ENCODE measurements at places on chromosomes 7 and 10.

- no peak overlapping the region for H3K4me3 ChIP-seq
- H3K27ac ChIP-seq: no peak overlapping the region
- H3K36me3 ChIP-seq: no peaks in the 10 kb centered on the region
- no peaks in the 10 kb centered on the region for H3K4me1 ChIP-seq
- no peak for DNase-seq
Observed at GRCh38 chr10:119408969-119409371, 133.5 kb downstream of the RGS10 start.

DNA sequence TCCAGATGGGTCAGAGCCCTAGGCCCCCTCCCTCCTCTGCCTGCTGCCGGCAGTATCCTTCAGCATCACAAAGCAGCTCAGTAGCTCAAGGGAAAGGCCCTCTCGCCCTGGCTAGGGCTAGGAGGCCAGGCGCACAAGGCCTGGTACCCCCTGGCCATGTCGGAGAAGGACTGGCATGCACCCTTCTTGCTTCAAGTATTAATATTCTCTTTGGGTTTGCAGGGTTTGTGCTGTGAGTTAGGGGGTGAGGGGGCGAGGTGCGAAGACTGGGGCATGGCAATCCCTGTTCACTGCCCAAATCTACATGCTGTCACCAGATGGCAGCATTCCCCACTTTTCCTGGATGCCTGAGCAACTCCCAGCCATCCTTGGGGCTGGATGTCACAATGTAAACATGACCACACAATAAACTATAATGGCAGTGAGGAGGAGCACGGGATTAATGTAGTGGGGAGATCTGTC, 105.2 kb downstream of the NEURL1 start:
- H3K4me3 ChIP-seq: no peak overlapping the region
- H3K4me1 ChIP-seq: no peaks in the 10 kb centered on the region
- no peak overlapping the region for H3K27ac ChIP-seq
- peaks cover 41% of the 10 kb centered on the region for H3K36me3 ChIP-seq
- no peak for DNase-seq

GRCh38 chr7:34013421-34013820, 108.1 kb downstream of the BMPER start:
- no peaks in the 10 kb centered on the region for H3K4me1 ChIP-seq
- H3K36me3 ChIP-seq: no peaks in the 10 kb centered on the region
- no peak for DNase-seq

DNA sequence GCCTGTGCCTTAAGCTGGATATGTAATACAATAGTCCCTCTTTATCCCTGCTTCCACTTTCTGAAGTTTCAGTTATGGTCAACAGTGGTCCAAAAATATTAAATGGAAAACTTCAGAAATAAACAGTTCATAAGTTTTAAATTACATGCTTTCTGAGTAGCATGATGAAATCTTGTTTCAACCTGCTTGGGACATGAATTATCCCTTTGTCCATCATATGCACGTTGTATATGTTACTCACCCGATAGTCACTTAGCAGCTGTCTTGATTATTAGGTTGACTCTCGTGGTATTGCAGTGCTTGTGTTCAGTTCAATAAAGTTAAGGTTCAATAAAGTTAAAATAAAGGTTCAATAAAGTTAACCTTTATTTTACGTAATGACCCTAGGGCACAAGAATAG, 25.5 kb downstream of the C1GALT1 start:
- H3K27me3 ChIP-seq: no peaks in the 10 kb centered on the region
- peaks cover 20% of the 10 kb centered on the region for H3K4me1 ChIP-seq
- no peak overlapping the region for H3K4me3 ChIP-seq
- peaks cover 1% of the 10 kb centered on the region for H3K36me3 ChIP-seq

GRCh38 chr10:90430186-90430585, 427.7 kb downstream of the HTR7 start:
- no peaks in the 10 kb centered on the region for H3K27me3 ChIP-seq
- H3K27ac ChIP-seq: no peak overlapping the region
- H3K36me3 ChIP-seq: no peaks in the 10 kb centered on the region
- H3K4me1 ChIP-seq: peaks cover 2% of the 10 kb centered on the region
- no peak overlapping the region for H3K4me3 ChIP-seq
- DNase-seq: no peak

GRCh38 chr10:30098629-30099028, 39.2 kb upstream of the JCAD start:
- no peaks in the 10 kb centered on the region for H3K36me3 ChIP-seq
- H3K4me3 ChIP-seq: no peak overlapping the region
- H3K27me3 ChIP-seq: peaks cover 2% of the 10 kb centered on the region
- H3K27ac ChIP-seq: peak overlapping the region; percentile 27
- DNase-seq: peak; percentile 45
- peaks cover 11% of the 10 kb centered on the region for H3K4me1 ChIP-seq

GRCh38 chr7:121579639-121580038, 183.5 kb upstream of the FAM3C start:
- H3K4me3 ChIP-seq: no peak overlapping the region
- H3K27ac ChIP-seq: no peak overlapping the region
- no peaks in the 10 kb centered on the region for H3K27me3 ChIP-seq
- no peak for DNase-seq
- H3K36me3 ChIP-seq: no peaks in the 10 kb centered on the region

- no peaks in the 10 kb centered on the region for H3K36me3 ChIP-seq
- no peak overlapping the region for H3K27ac ChIP-seq
- no peak for DNase-seq
Observed at GRCh38 chr10:11097686-11098085, 80.0 kb downstream of the CELF2 start.

DNA sequence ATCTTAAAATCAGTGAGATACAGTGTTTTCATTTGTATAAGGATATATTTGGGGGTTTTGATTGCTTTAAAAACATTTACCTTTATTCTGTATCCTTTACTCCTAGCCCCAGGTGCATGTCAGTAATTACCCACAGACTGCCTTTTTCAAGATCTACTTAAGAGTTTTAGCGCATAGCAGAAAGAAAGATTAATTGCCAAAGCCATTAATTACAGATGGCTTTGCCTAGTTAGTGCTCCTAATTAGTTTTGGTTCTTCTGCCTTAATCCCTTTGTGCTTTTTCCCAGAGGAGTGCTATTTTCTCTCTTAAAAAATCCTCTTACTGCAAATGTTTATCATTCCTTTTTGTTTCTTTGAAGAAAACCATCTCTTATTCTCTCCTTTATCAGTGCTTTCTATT, 122.8 kb downstream of the MAPK8 start:
- no peaks in the 10 kb centered on the region for H3K4me1 ChIP-seq
- no peak overlapping the region for H3K27ac ChIP-seq
- no peak for DNase-seq
- H3K36me3 ChIP-seq: no peaks in the 10 kb centered on the region
- H3K27me3 ChIP-seq: no peaks in the 10 kb centered on the region

DNA sequence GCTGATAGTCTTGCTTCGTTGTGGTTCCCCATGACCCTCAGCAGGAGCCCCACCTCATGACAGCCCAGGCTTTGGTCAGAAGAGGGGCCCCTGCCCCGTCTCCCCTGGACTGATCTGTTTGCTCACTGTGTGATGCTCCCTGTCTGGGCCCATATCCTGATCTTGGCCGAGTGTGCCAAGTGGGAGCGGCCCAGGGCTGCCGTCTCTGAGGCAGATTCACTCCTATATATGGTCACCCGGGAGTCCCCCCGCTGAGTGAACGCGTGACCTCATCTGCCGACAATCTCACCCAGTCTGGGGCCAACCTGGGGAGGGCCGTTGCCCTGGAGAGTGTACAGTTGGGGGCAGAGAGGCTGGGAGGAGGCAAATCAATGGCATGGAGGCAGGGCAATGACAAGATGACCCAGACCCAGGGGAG, 34.5 kb downstream of the PPIF start:
- DNase-seq: no peak
- no peaks in the 10 kb centered on the region for H3K4me1 ChIP-seq
- no peak overlapping the region for H3K4me3 ChIP-seq
- peaks cover 18% of the 10 kb centered on the region for H3K27me3 ChIP-seq
- no peaks in the 10 kb centered on the region for H3K36me3 ChIP-seq
- no peak overlapping the region for H3K27ac ChIP-seq

DNA sequence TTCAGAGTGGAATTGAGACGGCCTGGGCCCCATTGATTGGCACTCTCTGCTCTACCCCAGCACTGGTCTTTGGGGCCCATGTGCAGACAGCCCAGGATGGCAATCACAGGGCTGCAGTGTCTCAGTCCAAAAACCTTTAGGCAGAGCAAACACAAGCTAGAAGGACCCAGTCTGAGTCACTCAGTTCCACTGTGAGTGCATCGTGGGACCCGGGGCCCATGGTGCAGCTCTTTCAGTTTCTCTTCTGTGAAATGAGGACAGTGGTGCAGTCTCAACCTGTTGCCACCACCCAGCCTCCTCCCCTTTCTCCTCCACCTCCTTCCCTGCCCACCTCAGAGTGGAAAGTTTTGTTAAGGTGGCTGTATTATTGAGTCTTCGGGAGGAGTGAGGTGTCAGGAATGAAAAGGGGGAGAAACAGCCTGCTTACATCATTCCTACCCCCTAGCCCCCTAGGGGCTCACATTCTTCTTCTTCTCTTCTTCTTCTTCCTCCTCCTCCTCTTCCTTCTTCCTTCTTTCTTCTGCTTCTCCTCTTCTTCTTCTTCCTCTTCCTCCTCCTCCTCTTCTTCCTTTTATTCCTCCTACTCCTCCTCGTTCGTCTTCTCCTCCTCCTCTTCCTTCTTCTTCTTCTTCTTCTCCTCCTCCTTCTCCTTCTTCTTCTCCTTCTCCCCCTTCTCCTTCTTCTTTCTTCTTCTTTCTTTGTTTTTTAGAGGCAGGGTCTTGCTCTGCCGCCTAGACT, 19.5 kb upstream of the CARD11 start:
- no peaks in the 10 kb centered on the region for H3K36me3 ChIP-seq
- no peak overlapping the region for H3K4me3 ChIP-seq
- DNase-seq: no peak
- H3K27ac ChIP-seq: no peak overlapping the region

DNA sequence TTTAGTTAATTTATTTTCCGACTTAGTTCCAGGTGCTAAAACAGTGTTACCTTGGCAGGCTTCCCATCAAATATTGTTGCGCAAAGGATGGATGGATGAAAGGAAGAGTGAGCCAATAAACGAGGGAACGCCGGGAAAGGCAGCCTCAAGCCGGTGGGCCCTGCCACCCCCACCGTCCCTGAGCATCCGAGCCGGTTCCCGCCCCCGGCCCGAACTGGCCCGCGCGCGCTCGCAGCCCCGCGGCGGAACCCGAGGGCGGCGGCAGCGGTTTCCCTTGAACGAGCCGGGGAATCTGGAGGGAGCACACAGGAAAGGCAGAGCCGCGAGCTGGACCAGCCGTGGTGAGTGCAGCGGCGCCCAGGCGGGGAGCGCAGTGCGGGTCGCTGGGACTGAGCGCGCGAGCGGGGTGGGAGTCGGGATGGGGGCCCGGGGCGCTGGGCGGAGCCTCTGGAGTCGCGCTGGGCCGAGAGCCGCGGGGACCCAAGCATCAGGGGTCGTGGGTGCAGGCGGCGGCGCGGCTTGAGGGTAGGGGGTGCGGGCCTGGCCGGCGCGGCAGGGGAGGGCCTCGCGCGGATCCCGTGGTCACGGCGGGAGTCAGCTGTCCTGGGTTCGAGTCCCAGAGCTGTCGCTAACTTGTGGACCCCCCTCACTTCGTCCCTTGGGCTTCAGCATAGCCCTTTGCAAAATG, at the start of gene AGK:
AGK (plus strand) TSS at position 317 of the 688 bp plus-strand sequence. CDS start 4,057 bp downstream, outside the sequence.
- peak within 1 kb of the TSS; percentile 75 for H3K4me3 ChIP-seq
- H3K27ac ChIP-seq: peak within 1 kb of the TSS; percentile 17
- H3K27me3 ChIP-seq: no peaks in the 10 kb centered on the region
- H3K4me1 ChIP-seq: peaks cover 5% of the 10 kb centered on the region
- no peaks in the 10 kb centered on the region for H3K36me3 ChIP-seq
- DNase-seq: no peak

DNA sequence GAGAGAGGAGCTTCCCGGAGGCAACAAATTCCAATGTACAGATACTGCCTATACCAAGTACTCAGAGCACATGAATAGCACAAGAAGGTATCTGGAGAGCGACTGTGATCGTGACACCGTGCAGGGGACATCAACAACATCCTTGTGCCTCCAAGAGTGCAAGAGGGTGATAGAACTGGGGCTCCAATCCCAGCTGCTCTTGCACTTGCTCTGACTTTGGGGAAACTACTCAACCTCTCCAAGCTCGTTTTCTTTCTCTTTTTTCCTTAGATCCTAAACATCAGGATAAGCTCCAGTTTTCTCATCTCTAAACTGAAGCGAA, 12.1 kb downstream of the RFC2 start:
- peaks cover 10% of the 10 kb centered on the region for H3K36me3 ChIP-seq
- H3K27ac ChIP-seq: no peak overlapping the region
- DNase-seq: no peak
- no peaks in the 10 kb centered on the region for H3K4me1 ChIP-seq
- no peaks in the 10 kb centered on the region for H3K27me3 ChIP-seq
- no peak overlapping the region for H3K4me3 ChIP-seq

- H3K4me3 ChIP-seq: no peak overlapping the region
- DNase-seq: no peak
- H3K27ac ChIP-seq: no peak overlapping the region
- no peaks in the 10 kb centered on the region for H3K36me3 ChIP-seq
- H3K27me3 ChIP-seq: no peaks in the 10 kb centered on the region
Observed at GRCh38 chr7:17944720-17945119, 4.4 kb upstream of the SNX13 start.

- no peaks in the 10 kb centered on the region for H3K27me3 ChIP-seq
- no peak overlapping the region for H3K4me3 ChIP-seq
- DNase-seq: no peak
- peaks cover 5% of the 10 kb centered on the region for H3K4me1 ChIP-seq
- no peaks in the 10 kb centered on the region for H3K36me3 ChIP-seq
- no peak overlapping the region for H3K27ac ChIP-seq
Observed at GRCh38 chr7:24073651-24074420, 210.2 kb upstream of the NPY start.

- no peaks in the 10 kb centered on the region for H3K36me3 ChIP-seq
- H3K27ac ChIP-seq: no peak overlapping the region
- DNase-seq: no peak
- H3K4me1 ChIP-seq: no peaks in the 10 kb centered on the region
- no peaks in the 10 kb centered on the region for H3K27me3 ChIP-seq
- no peak overlapping the region for H3K4me3 ChIP-seq
Observed at GRCh38 chr7:137601642-137602041, 245.1 kb downstream of the DGKI start.

DNA sequence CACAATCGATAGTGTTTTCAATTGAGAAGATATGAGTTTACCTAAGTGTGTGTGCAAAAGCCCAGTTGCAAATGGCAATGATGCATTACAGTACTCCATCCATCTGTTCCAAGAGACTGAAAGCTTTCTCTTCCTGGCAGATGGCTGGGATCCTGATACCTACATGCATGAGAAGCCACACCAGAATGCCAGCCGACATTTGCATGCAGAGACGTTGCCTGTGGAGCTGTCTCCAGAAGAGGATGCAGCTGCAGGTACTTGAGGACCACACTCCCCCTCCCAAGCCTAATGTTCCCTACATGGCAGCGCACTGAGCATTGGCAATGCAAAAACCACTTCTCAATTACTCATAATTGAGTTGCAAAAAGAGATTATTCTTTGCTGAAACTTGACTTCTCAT, 332.1 kb downstream of the WDR11 start:
- no peaks in the 10 kb centered on the region for H3K27me3 ChIP-seq
- H3K36me3 ChIP-seq: no peaks in the 10 kb centered on the region
- H3K4me1 ChIP-seq: peaks cover 14% of the 10 kb centered on the region
- no peak for DNase-seq

Data from keratinocyte (primary cell).